Calu3 (cell line): ENCODE measurements at places on chromosomes 13 and 19.

DNA sequence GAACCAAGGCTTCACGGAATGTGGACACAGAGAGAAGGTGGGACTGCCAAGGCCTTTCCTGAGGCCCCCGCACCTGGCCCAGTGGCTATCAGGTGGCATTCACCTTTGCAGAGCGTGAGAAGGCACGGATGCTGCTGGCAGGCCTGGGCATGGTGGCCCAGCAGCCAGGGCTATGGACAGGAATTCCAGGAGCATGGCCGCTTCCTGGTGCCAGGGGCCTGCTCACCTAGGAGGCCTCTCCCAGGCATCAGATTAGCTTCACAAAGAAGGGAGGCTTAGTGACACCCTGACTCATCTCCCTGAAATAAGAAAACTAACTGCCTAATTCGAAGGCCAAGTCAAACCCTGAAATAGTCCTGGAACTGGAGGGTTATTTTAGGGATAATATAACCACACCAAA is 155.8 kb downstream of the TEX29 start:
- no peak for DNase-seq

DNA sequence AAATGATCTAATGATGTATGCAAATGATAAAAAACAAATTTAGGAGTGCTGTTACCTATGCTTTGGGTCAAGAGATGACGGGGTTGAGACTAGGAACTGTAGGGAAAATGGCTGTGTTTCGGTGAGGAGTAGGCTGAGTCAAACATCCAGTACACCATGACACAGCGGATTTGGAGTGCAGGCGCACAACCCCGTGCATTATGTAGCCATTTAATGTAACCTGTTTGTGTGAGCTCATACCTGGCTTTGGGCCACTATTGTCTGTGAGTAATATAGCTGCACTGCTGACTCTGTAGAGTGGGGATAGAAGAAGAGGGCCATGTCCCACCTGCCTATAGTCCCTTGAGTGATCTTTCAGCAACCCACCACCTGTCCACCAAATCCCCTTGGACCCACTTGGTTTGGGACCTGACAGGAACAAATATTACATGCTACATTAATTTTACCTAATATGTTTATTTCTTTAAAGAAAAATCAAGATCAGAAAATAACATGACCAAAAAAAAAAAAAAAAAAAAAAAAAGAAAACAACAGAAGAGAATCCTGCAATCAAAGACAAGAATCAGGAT is 95.5 kb upstream of the KLHL1 start:
- no peak for DNase-seq

GRCh38 chr13:41502031-41502430 is 44.7 kb downstream of the RGCC start:
- no peak for DNase-seq

DNA sequence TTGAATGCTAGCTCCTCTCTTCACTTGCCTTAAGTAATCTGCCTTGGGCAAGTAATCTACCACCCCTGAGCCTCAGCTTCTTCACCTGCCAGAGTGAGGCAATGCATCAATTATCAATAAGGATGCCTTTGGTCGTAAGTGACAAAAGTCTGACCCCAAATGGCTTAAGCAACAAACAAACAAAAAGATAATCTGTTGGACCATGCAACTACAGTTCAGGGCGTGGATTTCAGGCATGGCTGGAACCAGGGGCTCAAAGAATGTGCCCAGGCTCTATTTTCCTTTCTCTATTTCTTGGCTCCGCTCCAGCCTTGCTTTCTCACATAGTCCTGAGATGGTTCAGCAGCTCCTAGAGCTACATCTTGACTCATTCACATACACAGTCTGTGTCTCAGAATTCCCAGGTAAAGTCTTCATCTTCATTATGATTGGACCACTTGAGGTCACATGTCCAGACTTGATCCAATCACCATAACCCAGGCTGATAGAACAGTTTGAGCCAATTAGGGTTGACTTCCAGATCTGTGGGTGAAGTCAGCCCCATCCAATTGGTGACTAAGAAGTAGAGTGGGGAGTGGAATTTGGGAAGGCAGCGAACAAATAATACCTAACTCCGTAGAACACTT is 29.6 kb downstream of the ACSBG2 start:
- DNase-seq: no peak

DNA sequence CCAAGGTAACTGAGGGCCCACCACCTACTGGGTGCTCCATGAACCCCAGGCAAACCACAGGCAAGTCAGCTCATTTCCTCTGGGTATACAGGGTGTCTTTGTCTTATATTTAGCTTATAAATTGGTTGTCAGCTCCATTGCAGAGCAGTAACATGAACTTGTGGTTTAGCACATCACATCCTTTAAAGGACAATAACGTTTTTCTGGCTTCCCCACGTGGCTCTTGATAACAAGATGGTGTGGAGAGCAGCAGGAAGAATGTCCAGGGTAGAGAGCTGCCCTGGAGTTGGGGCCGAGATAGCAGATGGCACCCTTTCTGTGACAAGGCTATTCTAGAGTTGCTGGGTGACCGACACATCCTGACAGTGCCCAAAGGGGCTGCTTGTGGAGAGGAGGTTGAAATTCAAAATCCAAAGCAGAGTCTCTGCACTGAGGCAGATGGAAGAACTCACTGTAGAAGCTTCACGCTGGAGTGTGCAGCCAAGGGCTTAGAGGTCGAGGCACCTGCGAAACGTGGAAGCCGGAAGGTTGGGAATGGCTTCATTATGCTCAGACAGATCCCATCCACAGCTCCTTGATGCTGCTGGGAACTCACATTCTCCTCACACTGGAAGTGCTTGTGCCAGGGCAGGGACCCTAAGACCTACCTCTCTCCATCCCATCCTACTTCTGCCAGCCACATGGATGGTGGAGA is 133.0 kb upstream of the FRY start:
- DNase-seq: no peak

DNA sequence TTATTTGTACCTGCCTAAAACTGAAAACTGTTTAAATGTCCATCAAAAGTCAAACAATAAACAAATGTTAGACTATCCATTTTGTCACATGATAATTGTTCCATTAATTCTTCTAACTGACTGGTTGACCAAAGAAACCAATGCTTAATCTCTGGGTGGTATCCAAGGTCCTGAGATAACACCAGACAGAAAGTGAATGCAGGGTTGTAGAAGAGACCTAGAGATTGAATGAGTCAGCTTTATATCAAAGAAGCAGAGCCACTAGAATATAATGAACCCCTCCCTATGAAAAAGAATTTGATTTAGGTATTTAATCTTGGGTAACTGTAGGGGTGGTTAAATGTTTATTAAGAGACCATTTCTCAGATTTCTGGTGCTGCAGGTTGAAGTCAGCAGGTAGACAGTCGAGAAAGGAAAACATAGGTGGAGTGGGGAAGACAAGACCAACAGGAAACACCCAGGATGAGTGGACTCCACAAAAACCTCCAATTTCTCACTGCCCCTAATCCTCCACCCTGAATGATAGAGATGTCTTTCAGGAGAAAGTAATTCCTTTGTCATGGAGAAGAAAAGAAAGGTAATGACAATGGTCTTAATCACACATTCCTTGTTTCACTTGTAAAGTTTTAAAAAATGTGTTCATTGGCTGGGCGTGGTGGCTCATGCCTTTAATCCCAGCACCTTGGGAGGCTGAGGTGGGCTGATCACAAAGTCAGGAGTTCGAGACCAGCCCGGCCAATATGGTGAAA is 536.4 kb downstream of the IRS2 start:
- DNase-seq: no peak

DNA sequence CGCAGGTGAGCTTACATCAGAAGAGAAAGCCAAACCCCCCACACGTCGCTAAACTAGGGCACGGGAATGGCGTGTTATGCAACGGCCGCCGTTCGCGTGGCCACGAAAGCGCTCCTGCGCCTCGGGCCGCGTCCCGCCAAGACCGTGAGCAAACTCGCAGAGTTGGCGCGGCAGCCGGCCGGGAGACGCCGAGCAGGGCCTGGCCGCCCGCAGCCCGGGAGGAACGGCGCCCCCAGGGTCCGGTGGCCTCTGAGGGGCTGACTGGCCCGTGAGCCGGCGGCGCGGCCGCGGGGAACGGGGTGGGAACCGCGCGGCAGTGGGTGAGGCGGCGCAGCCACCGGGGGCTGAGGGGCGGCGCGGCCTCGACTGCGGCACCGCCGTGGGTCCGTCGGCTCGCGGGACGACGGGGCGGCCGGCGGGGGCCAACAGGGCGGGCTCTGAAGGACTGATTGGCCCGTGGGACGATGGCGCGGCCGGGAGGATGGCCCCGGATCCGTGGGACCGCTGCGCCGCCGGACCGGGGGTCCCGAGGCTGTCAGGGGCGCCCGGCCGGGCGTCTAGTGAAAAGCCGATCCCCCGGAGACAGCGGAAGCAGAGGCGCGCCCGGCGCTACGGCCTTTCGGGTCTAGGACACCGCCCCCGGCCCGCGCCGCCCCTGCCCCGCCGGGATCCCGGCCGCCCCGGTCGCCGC is 903 bp downstream of the LATS2 start:
- DNase-seq: peak; percentile 24

DNA sequence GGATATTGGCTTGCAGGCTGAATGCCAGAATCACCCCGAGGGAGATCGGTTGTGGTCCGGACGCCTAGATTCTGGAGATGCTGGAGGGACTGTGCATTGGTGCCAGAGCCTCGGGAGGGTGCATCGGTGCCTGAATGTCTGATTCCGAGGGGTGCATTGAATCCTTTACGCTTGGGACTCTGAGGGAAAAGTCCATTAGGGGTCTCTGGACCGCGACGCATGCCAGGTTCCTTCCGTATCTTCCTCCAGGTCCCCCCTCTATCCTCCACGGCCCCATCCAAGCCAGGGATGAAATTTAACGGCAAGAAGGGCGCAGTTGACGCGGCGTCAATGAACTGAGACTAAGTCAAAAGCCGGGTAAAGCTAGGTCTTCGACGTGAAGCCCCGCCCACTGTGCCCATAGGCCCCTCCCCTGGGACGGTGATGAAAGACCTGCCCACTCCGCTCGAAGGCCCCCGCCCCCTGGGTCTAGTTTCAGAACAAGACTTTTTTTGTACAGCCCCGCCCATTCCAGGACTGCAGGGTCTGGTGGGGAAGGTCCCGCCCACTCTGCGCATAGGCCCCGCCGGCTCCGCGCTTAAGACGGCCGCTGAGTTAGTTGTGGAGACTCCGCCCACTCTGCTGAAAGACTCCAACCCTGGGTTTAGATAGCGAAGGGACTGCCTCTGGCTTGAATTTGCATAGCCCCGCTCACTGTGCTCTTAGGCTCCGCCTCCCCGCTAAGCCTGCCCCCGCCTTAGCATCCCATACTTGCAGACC is 737 bp downstream of the ZNF575 start:
- peak; percentile 95 for DNase-seq

DNA sequence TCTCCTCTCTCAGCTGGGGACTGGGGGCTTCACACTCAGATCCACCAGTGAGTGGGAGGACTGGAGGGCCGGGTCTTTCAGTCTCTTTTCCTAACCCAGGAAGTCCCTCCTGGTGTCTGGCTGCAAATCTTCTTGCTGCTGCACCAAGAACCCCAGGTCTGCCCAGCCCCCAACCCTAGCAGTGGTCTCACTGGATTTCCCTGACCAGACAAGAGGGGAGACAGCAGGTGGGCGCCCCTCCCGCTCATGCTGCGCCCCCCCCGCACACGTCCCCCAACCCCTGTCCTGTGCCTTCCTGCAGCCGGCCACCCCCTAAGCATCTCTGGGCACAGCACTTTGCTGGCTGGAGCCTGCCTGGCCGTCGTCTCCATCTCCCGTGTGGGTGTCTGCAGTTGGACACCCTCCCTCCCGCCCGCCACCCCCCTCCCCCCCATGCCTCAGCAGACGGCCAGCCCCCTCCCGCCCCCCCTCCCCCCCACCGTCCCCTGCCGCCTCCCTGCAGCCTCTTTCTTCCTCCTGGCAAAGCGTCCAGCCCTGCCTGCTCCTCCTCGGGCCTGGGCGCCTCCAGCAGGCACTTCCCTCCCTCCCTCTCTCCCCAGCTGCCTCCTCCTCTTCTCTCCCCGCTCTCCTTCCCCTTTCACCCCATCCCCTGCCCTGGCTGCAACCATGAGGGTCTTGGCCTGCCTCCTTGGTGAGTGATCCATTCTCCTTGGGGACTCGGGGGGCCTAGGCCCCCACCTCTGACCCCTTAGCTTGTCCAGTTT is at the start of gene SSC5D:
SSC5D (plus strand) TSS at position 513 of the 764 bp plus-strand sequence; CDS start at position 667, 154 bp downstream.
- no peak for DNase-seq
